ENCODE measurements at places on chromosomes 6 and 20.

GRCh38 chr20:1793821-1794220 lies 101.4 kb upstream of the SIRPA start:
- DNase-seq, result no peak

DNA sequence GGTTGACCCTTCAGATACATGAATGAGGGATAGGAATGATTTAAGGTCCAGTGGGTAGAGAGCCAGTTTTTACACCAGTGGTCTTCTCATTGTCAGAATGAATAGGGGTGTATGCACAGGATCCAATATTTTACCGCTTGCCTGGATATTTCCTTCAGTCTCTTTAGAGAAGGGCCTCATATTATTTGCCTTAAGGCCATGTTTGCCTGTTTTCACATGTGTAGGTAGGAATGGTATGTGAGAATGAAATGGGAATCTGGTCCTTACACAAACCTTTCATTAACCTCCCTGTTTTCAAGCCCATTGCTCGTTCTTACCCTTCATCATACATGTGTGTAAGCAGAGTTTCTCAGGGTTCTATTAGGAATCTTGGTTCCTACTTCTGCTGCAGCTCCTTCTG lies 62.4 kb downstream of the LIN28B start:
- no peak for DNase-seq

DNA sequence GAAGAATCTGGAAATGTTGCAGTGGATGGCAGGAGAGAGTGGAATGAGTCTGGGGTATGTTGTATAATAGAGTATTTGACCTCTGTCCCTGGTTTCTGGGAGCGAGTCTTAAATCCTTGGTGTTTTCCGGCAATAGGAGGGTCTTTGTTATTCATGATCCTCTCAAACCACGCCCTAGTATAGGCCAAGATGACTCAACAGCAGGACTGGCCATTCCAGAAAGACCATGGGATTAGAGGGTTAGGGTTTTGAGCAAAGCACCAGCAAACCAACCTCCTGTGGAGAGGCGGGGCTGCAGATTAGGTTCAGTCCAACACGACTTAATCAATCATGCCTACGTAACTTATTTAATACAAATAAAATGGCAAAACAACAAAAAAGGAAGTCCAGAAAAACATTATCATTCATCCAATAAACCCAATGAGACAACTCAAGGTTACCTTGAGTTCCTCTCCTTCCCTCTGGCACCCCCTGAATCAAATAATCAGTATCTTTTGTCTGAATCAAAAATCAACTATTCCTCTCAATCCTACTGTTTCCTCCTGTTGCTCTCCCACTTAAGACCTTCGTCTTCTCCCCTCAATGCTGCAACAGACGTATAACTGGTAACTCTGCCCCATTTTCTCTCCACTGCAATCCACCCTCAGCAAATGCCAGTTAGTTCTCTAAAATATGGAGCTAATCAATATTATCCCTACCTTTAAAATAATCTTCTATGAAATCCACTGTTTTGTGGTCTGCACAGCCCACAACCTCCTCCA lies 15.5 kb downstream of the HUS1B start:
- peak; percentile 5 for DNase-seq

DNA sequence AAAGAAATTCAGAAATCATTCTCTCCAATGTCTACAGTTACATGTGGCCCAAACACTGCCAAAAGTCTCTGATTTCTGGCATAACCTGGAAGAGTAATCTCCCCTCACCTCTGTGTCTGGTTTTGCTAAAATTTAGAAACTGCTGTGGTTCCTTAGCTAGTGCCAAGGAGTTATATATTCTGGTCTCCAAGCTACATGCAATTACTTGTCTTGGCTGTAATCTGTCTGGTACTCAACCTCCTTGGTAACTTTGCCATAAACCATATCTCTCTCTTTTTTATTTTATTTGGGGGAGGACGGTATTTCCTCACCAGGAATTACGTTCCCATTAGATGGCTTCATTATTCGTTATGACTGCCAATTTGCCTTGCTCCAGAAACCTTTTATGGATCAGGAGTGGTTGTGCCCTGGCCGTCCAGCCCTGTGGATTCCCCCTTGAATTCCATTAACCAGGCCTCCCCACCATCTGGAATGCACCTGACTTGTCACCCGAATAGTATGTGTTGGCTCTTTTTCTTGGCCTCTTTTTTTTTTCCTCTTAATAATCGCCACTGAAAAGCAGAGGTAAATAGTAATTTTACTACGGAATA lies 400.0 kb downstream of the CD83 start:
- peak; percentile 20 for DNase-seq

- no peak for DNase-seq
Observed at GRCh38 chr6:89237158-89237557, 20.0 kb upstream of the GABRR1 start.

GRCh38 chr6:106626485-106626884 lies 2.8 kb downstream of the RTN4IP1 start:
- DNase-seq, result no peak

DNA sequence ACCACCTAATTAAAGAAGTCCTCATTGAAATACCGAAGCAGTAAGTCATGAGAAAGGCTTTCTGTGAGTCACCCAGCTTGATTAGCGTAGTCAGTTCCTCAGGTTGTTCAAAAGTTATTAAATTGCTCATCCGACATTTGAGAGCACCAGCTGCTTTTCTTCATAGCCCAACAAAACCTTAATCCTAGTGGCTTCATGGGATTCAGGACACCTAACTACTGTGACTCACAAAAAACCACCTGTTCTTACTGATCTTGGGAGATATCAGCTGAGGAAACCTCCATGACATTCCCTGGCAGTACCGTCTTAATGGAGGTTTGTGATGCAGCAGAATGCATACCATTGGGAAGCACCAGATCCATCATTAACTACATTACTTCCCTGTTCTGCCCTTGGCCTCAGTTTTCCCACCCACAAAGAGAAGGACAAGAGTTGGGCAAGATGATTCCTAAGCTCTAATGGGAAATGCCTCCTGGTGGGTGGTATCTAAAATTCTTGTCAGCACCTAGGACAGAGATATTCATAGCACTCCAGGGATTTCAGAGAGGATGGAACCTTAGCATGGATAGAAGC lies 103.8 kb downstream of the KHDC1L start:
- DNase-seq, result peak; percentile 65

DNA sequence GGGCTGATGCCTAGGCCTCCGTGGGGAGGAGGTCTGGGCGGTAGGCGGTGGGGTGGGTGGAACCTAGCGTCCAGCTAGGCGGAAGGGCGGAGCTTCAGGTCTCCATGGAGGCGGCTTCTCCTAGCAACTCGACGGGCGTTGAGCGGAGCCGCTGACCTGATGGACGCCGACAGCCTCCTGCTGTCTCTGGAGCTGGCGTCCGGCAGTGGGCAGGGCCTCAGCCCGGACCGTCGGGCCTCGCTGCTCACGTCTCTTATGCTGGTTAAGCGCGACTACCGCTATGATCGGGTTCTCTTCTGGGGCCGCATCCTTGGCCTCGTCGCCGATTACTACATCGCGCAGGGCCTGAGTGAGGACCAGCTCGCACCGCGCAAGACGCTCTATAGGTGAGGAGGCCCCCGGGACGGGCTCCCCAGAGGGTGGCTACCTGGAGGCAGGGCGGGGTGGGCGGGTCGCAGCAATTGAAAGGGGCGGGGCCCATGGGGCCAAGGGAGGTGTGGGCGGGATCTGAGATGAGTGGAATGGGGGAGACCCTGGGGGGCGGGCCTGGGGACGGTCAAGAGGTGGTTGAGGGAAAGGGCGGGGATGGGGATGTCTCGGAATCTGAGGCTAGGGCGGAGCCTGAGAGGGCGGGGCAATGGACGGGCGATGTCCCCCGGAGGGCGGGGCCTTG lies at the start of gene RSPH9:
RSPH9 (plus strand) TSS at position 97 of the 673 bp plus-strand sequence; CDS start at position 160, 63 bp downstream.
- peak; percentile 49 for DNase-seq

GRCh38 chr20:42703744-42704143 lies 486.0 kb downstream of the PTPRT start:
- no peak for DNase-seq

DNA sequence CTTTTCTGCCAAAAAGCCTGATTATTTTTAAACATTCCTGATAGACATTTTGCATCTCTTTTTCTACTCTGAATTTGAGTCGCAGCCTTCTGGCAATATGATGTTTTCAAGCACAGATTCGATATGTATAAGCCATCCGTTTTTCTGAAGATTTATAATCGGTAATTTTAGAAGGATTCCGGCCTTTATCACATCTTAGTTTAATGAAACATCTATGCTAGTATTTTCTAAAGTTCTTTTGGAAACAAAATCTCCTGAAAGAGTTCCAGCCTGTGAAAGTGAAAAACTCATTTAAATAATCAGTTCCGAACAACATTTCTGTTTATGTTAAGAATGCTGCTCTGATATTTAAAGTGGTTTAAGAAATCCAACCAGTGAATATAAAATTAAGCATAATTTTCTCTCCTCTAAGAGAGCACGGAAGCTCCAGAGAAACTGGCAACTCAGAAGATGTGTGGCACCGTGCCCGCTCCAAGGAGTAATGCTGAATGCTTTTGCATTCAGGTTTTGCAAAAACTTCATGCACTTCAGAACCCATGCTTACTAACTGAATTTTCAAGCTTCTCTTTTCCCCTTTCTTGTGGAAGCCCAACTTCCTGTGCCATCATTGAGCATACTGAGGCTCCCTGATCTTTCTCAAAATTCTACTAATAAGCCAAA lies 20.7 kb downstream of the NDUFAF4 start:
- no peak for DNase-seq

- peak; percentile 72 for DNase-seq
Observed at GRCh38 chr6:144898052-144898689, 613.0 kb downstream of the UTRN start.

- DNase-seq, result no peak
Observed at GRCh38 chr6:3385660-3386151, 71.1 kb downstream of the SLC22A23 start.

- no peak for DNase-seq
Observed at GRCh38 chr20:58513580-58514285, 1.5 kb downstream of the APCDD1L start.

GRCh38 chr6:109239651-109240321 lies 142.5 kb downstream of the CD164 start:
- no peak for DNase-seq

GRCh38 chr6:142702501-142703460 lies 242.2 kb downstream of the HIVEP2 start:
- DNase-seq, result peak; percentile 66

- DNase-seq, result peak; percentile 20
Observed at GRCh38 chr20:20017844-20018185, 653 bp downstream of the NAA20 start.

DNA sequence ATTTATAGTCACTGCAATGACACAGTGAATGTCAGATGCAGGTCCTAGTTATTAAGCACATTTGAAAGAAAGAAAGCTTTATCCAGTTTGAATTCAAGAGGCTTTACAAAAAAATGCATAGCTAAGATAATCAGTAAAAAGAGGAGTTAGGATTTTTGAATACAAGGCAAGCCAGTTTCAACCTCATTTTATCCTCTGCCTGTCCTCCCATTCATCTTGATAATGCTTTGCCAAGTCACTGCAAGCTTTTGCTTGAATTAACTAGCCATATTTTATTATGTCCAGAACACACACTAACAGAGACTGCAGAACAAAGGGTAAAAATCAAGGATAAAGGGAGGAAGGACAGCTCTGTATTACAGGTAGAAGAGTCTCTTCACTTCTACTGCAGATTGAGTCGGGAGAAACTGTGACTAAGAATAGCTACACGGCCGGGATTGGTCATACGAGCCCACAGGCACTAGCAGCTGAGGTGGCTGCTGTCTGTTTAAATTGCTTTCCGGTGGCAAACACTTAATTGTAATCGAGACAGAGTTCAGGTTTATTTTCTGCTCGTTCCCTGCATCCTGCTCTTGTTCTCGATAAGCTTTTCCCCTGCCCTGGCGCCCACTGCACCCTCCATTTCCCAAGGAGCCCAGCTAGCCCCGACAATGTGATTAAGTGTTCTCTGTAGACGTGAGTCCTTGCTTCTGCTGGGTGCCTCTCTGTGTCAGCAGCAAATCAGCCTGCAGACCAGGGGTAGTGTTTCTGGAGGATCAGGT lies 30.5 kb upstream of the AKAP12 start:
- peak; percentile 72 for DNase-seq

DNA sequence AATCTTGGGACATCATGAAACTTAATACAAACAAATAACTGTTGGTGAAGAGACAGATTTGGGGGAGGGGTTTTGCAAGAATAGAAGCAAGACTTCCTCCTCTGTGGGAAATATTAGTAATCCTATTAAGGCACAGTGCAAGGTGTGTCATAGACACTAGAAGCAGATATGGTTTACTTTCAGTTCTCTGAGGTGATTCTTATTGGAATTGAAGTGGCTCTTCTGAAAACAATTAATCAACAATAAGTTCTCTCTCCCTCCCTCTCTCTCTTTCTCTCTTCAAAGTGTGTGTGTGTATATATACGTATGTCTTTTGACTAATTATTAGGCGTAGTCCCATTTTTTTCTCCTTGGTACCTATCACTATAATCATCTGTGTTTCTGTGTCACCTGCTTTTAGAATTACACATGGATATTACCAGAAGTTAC lies 99.8 kb downstream of the HIVEP2 start:
- DNase-seq, result no peak

- no peak for DNase-seq
Observed at GRCh38 chr6:41426438-41426851, 91.0 kb downstream of the NCR2 start.

DNA sequence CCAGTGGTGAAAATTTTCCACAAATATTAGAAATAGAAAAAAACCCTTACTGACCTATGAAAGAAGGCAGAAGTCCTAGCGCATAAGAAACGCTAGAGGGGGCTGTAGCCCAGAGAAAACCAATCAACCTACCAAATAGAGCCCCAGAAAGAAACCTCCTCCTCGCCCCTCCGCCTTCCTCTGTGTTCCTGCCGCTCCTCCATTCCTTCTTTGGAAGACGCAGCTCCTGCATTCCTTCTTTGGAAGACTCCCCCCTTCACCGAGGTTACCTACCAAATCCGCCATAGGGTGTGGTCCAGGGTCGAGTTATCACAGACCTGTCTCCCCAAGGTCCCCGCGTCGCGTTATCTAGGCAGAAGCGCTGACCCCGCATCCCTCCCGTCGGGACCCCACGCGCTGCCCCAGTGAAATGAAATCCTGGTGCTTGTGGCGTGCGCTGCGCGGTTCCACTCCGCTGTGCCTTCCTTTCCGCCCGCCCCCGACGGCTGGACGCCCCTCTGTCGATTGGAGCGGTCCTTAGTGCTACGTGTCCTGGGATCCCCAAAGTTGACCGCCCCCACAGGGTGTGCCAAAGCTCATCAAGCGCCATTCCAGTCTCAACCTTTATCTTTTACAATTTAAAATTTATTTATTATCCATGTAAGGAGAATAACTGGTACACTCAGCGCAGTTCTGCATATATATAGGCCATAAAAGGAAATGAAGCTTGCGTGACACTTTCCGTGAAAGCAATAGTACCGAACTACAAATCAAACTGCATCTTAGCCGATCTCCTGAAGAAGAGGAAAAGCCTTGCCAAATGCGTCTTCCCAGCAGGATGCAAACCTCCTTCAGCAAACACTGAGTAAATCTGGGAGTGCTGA lies 13.0 kb downstream of the RPP21 start:
- DNase-seq, result peak; percentile 68

GRCh38 chr20:17497821-17498580 lies 33.2 kb downstream of the BFSP1 start:
- peak; percentile 79 for DNase-seq

DNA sequence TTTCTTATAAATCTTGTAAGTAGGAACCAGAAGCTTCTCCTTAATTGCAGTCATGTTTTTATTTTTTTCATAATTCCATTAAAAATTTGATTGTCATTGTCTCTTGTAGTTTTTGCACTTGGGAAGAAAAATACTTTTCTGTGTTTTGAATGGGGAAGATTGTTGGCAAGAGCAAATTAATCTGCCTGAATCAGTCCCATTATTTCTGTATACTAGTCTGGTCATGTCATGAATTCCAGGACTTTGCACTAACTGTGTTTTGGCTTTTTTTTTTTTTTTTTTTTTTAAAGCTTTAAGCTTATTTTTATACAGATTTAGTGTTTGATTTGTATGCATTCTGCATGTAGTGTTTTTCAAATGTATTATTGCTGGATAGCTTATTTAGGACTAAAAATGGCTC lies 47.6 kb downstream of the RALGAPB start:
- DNase-seq, result peak; percentile 48
